ENCODE measurements at places on chromosomes 11 and 22. TPM values are rescaled to one million over a fixed set of nuclear protein-coding genes. Genes with fewer than 3 reads are reported as not detected.

The OR10G4 gene
- not detected for total RNA-seq

The C11orf58 gene
- total RNA-seq = 153 TPM

The CRYBB2 gene
- not detected for total RNA-seq

The KRTAP5-2 gene
- not detected for total RNA-seq

The OR52N4 gene
- total RNA-seq = not detected

DNA sequence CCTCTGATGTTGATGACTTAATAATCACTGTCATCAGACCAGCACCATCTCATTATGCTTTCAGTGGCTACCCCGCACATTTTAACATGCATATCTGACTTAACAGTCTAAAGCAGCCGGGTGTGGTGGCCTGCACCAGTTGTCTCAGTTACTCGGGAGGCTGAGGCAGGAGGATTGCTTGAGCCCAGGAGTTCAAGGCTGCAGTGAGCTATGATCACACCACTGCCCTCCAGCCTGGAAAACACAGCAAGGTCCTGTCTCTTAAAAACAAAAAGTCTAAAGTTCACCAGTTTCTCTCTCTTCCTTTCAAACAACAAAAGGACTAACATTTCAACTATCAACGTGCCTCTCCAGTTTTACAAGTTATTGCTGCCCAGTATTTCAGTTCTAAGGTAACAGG is 55.3 kb upstream of the GAB2 start:
- DNase-seq = no peak

GRCh38 chr22:37675930-37676735 is 697 bp downstream of the LGALS1 start:
- DNase-seq = peak; percentile 46

GRCh38 chr22:44214764-44215163 is 34.0 kb downstream of the PARVG start:
- no peak for DNase-seq

DNA sequence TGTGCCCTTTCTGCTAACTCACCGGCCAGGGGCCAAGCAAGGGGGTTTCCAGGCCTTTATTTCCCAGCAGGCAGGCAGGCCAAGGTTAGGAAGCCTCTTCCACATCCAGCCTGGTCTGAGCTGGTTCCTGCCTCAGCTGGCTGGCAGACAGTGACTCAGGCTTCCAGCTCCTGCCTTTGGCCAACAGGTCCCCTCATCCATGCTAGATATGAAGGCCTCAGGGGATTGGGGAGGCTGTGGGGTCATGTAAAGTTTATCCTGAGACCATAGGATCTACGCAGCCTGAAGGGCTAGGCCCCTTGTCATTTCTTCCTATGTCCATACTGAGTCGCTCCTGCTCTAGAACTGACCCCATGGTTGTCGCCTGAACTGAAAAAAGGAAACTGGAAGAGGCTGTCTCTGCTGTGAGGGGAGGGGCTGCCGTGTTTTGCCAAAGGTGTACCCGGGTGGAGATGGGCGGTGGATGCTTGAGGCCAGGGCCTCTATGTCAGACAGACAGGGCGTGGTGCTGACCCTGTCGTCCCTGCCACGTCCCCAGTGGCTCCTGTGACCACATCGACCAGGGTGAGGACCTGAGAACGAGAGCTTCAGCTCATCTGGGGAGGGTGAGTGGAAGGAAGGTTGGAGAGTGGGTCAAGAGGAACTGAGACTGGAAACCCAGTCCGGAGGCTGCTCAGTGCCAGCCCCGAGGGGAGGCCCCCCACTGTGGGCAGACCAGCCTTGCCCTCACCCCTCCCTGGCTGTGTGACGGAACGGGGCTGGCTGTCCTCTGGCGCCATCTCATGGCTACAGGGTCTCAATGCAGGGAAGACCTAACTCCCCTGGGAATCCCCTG is 17.0 kb downstream of the P2RY6 start:
- peak; percentile 77 for DNase-seq

- peak; percentile 76 for DNase-seq
These were observed 82.3 kb downstream of the RCN1 start for GRCh38 chr11:32172848-32173834.

DNA sequence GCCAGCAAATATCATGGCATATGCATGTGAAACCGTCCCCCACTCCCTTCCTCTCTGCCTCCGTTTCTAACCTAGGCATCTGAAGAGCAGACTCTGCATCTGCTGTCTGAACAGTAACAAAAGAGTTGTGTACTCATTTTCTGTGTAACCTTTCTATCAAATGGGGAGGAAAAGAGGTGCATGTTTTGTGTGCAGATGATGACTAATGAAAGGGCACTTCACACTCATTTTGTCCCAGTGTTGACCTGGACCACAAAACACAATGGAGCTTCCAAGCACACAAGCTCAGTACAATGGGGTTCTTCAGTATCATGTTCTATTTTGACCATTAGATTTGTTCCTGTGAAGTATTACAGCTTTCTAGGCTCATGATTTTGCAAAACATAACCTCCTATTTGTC is 13.0 kb downstream of the JHY start:
- no peak for DNase-seq

DNA sequence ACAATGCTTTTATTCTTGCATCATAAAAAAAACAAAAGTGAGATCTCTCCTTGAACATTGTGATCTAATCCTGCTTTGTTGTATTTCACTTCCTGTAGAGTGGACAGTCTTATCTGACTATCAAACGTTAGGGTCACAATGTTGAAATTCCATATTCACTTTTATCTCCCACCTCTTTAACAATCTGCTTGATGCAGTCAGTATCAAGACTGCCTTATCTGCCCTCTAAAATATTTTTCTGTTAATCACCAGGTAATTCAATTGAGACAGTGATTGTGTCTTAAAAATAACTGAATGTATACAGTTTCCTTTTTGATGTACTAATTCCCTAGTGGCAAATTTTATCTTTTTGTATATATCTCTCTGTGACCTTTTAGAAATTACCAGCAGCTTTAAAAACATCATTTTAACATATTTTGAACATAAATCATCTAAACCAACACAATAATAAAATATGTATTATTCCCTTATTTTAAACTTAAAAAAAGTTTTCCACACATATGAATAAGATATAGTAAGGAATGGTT is 143.1 kb upstream of the MPPED2 start:
- DNase-seq = no peak

GRCh38 chr11:46130286-46130940 is 9.2 kb upstream of the PHF21A start:
- no peak for DNase-seq

DNA sequence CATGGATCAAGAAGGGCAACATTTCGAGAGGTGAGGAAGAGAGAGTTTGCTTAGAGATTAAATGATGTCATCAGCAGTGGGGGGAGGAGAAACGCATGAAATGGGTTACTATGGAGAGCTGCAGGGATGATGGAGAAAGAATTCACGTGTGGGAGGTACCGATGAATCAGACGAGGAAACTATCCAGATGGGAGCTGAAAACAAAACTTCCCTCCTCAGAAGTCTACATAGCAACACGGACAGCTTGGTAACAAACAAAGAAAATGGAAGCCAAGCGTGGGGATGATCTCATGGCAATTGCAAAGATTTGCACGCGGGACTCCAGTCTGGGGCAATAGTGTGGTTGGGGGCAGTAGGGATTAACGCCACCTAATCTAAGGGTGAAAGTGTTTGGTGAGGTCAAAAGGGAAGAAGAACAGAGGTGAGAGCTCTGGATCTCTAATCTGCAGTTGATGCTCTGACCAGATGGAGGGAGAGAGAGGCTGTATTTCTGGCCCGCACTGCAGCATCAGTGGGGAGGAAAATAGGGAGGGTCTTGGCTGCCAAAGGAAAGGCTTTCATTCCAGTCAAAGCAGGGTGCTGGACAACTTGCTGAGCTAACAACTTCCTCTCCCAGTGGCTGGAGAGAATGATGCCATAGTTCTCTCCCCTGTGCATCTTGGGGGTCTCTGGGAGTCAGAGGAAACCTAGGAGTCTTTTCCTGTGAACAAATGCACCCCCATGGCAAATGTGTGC is 43.4 kb upstream of the CSNK2A3 start:
- no peak for DNase-seq

GRCh38 chr11:110433393-110434333 is 3.9 kb downstream of the FDX1 start:
- DNase-seq = no peak

DNA sequence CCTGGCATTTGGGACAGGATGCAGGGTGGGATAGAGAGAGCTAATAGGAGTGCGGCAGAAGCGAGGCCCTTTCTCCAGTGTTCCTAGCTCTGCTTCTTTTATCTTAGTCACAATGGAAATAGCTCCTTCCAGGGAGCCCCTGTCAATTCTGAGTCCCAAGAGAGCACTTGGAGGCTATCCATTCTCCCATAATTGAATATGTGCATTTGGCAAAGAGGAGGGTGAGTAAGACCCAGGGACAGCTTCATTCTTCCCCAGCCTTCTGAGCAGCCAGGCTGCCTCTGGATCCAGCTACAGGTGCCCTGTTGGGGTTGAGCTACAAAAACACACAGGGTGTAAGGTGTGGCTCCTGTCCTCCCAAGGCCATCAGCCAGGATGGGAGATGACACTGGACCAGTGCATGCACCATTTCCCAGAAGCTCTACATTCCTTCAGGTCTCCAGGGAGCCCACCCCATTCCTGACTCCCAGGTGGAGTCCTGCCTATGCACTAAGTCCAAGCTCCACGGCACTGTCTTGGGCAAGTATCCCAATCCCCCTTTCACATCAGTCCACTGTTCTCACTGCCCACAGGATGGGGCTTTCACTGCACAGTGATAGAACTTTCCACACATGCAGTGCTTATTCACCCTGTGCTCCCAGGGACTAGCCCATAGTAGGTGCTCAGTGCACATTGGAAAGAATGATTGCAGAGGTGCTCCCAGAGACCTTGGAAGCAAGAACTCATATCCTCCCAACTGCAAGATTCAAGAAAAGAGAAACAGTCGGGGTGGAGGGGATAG is 6.2 kb downstream of the MS4A10 start:
- no peak for DNase-seq

- no peak for DNase-seq
These were observed 28.9 kb upstream of the ZBED5 start for GRCh38 chr11:10886652-10887250.

DNA sequence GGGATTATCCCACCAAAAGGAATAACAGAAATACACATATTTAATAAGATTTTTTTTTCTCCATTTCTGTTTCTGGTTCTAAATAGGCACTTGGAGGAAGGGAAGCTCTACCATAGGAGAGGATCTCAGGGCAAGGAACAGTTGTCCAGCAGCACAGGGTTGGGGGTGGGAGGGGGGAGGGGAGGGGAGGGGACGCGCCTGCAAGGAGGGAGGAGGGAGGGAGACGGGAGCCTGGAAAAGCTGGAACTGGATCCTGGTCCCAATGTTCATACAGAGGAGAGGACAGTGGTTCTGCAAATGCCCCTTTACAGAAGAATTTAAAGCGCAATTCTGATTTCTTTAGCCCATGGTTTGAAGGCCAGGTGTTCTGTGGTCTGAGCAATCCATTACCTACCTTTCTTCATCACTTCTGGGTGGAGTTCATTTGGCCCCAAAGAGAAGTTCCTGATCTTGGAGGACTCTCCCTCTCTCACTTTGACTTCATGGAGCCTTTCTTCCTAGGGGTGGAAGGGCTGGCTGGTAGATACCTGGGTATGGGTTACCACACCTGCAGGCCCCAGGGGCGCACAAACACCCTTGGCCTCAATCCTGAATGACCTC is 348.9 kb upstream of the NCAM1 start:
- DNase-seq = peak; percentile 27

- DNase-seq = no peak
These were observed 23.3 kb upstream of the CD44 start for GRCh38 chr11:35115688-35116030.

DNA sequence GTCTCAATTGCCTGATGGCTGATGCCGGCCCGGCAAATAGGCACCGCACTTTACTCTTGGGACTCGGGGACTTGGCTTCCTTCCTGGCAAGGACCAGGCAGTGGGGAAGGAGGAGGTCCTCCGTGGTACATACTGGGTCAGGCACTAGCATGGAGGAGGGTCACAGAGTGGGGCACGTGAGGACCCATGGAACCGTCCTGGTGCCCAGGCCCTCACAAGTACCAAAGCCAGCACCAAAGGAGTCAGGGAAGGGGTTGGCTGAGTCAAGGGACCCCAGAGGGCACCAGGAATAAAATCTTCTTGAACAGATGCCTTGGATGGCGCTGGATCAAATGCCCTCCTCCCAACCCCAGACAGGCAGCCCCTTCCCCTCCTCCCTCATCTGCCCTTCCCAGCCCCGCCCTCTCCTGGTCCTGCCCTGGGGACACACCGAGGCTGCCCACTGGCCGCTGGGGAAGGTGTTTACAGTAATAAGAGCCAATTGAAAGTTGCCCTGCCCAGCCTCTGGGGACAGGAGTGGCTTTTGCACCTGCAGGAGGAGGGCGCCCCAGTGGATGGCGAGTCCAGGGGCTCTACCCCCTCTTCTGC is 5.6 kb upstream of the CARNS1 start:
- DNase-seq = peak; percentile 43

- no peak for DNase-seq
These were observed 148.8 kb downstream of the JRKL start for GRCh38 chr11:96538622-96539021.

GRCh38 chr11:30322826-30323710 is at the start of gene ARL14EP:
Gene ARL14EP (plus strand): TSS chr11:30323104. CDS start chr11:30330949, 7,845 bp downstream.
- DNase-seq = peak; percentile 92

- DNase-seq = no peak
These were observed 78.9 kb downstream of the PPFIBP2 start for GRCh38 chr11:7592711-7593110.

- DNase-seq = peak; percentile 89
These were observed 4.5 kb upstream of the BCL9L start for GRCh38 chr11:118930094-118930712.

GRCh38 chr11:83612891-83613766 is 327.0 kb upstream of the CCDC90B start:
- no peak for DNase-seq

DNA sequence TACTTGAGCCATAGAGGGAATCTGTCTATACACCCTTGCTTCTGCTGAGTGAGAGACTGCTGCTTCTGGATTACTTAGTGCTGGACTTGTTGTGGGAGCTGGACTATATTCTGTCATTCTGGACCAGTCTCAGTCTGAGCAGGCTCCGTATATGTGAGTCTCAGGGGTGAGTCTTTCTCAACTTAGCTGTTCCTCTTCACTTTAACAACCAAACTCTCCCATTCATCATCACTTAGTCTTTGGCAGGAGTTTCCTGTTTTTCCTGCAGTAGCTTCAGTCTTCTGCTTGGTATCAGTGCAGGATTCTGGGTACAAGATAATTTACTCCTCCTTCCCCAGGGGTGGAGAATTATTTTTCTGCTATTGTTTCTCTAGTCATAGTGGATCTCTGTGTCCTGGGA is 779.5 kb downstream of the METTL15 start:
- no peak for DNase-seq

All from Calu3 (cell line).